ENCODE measurements at places on chromosomes 16 and 17.

DNA sequence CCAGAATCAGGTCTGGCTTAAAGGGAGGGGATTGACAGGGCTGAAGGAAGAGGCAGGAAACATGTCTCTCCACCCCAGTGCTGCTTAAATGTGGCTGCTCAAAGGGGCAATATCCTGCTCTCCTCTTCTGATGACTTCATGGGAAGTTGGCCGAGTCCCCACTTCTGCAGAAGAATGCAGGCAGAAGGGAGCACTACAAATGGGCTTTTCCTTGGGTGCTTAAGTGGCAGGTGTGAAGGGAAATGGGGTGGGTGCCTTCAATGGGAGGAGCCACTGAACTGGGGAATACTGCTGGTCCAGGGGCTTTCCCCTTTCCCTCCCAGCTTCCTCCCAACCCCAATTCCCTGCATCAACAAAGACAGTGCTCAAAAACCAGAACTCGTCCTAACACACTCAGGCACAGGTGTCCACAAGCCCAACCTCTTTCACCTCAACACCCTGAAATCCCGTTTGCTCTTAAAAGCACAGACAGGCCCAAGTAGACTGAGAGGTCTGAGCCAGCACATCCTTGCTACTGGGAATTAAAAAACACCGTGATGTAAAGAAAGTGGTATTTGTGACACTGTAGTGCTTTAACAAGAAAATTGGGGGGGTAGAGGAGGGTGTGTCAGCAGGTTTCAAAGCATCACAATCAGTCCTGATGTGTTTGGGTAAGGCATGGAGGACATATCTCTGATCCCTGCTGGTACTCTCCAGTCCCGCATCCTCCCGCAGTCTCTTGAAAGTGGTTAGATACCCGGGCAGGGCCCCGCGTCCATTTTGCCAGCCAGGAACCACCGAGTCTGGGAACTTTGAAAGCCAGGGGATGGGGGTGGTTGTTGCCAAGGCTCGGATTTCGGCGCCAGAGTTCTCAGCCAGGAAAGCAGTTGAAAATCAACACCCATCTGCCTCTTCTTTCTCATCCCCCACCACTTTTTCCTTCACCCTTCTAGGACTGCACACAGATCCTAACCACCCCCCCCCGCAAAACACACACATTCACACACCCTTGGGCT lies 1.6 kb downstream of the CA10 start:
- no peak for DNase-seq

DNA sequence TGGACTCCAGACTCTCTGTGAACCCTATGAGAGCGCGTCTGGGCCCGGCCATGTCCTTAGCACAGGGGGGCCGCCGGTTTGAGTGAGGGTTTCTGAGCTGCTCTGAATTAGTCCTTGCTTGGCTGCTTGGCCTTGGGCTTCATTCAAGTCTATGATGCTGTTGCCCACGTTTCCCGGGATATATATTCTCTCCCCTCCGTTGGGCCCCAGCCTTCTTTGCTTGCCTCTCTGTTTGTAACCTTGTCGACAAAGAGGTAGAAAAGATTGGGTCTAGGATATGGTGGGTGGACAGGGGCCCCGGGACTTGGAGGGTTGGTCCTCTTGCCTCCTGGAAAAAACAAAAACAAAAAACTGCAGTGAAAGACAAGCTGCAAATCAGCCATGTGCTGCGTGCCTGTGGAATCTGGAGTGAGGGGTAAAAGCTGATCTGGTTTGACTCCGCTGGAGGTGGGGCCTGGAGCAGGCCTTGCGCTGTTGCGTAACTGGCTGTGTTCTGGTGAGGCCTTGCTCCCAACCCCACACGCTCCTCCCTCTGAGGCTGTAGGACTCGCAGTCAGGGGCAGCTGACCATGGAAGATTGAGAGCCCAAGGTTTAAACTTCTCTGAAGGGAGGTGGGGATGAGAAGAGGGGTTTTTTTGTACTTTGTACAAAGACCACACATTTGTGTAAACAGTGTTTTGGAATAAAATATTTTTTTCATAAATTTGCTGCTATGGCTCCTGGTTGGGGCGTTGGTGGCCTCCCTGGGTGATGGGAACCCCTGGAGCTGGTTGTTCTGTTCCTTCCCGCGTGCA lies 23.1 kb downstream of the STAT5A start:
- no peak for DNase-seq

GRCh38 chr16:9650284-9650683 lies 531.9 kb downstream of the GRIN2A start:
- no peak for DNase-seq

DNA sequence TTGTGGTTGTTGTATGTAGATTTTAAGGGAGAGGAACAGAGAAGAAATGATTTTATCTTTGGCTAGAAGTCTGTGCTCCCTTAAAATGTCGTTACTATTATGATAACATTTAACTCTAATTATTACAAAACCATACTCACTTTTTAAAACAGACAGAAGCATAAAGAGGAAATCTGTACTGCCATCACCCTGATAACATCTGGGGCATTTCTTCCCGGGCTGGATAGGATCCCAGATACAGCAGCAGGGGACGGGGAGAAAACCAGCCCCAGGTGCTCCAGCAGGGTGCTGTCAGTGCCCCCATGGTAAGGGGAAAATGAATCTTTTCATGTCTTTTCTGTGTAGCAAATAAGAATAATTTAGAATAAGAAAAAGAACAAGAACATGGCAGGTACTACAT lies 139.4 kb upstream of the IRX6 start:
- no peak for DNase-seq

GRCh38 chr17:76050538-76051467 lies 21.5 kb downstream of the SRP68 start:
- DNase-seq = no peak

- no peak for DNase-seq
Measured at GRCh38 chr17:73500414-73500999, 143.7 kb downstream of the SDK2 start.

DNA sequence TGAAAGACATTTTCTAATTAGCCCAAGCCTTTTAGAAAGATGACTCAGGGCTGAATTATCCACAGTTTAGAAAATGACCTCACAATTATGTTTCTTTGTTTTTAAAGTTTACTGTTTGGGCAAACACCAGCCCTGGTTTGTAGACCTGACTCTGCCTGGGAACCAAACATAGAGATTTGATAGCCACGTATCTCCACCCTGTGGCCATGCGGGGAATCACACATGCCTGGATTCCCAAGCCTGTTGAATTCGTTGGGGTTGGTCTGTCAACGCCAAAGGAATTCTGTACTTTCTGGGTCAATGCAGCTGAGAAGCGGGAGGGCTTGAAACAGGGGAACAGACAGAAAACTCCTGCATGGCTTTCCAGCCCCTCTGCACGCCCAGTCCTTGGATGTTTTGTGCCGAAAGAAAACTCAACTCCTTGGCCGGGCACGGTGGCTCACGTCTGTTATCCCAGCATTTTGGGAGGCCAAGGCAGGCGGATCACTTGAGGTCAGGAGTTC lies 26.9 kb downstream of the CD300A start:
- no peak for DNase-seq

- DNase-seq = peak; percentile 35
Measured at GRCh38 chr17:7579001-7579833, at the start of gene CD68. TSS of gene CD68 (plus strand) at chr17:7579638. CDS start at chr17:7579678, 40 bp downstream.

DNA sequence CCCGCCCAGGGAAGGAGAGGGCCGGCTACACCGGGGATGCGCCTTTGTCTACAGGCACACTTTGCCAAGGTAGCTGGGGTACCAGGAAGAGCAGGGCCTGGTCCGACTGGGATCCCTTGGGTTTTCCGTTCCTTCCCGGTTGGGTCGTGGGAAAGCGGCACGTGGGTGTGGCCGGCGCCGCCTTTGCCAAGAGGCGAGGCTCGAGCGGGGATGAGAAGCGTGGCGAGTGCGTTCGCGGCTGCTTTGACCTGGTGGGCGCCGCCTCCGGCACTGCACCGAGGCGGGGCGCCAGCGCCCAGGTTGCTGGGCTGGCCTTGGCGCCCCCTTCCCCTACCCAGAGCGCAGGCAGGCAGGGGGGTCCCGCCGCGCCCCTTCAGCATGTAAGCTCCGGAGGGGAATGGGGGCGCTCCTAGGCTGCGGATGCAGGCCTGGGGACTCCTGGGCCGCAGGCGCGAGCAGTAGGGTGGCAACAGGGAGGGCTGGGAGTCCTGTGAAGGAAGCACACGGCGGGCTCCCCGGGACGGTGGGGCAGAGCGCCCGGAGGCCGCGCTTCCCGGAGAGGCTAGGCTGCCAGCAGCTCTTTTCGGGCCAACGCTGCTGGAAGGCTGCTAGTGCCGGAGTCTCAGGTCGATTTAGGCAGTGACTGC lies 2.0 kb downstream of the HAS3 start:
- no peak for DNase-seq

DNA sequence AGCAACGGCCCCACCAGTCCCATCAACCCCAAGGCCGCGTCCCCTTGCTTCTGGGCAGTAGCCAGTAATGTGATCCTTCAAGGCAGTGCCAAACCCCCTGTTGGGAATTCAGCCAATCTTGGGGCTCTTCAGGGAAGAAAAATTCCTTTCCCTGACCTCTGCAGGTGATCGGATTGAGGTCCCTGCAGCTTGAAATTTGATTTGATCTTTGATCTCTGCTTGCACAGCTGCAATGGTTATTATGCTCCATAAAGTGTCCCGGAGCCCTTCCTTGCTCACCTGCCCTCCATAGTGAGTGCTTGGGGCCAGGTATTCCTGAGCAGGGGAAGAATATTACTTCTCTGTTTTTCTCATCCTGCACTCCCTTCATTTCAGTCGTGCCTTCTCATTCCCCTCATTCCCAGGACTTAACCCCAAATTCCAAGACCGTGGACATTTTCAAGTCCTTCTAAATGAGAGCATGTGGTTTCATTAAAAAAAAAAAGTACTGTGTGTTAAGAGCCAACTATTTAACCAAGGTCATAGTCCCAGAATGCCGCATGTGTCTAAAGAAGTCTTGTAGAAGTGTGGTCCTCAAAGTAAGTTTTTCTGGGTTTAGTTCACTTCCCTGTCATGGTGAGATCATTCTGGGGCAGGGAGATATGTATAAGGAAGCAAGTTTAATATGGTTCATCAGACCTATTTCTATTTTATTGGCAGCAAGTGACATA lies 56.3 kb downstream of the SOX9 start:
- DNase-seq = no peak

GRCh38 chr17:74527081-74527480 lies 4.2 kb downstream of the CD300LB start:
- no peak for DNase-seq

DNA sequence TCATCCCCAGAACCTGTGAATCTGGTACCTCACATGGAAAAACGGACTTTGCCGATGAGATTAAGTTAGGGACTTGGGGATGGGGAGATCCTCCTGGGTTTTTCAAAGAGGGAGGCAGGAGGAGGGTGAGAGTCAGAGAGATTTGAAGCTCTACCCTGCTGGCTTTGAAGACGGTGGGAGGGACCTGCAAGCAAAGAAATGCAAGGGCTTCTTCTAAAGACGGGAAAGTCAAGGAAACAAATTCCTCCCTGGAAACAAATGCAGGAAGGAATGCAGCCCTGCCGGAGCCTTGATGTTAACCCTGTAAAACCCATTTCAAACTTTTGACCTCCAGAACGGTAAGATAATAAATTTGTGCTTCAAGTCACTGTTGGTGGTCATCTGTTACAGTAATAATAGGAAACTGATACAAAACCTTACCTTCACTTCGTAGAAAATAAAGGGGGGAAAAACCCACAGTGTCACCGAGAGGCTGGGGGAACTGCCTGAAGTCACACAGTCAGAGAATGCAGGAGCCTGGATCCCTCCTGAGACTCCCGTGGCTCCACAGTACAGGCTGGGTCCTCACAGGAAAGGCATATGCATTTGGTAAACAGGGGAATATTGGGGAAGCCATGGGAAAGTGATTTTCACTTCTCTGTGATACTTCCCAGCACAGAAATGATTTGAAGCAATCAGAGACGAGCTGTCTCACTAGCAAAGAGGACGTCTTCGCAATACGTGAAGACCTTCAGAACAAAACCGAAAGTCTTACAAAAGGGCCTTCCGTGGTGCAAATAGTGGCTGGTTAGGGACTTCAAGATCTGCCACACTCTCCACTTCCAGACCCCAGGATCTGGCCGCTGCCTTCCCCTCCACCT lies 58.9 kb upstream of the CLEC3A start:
- DNase-seq = no peak

DNA sequence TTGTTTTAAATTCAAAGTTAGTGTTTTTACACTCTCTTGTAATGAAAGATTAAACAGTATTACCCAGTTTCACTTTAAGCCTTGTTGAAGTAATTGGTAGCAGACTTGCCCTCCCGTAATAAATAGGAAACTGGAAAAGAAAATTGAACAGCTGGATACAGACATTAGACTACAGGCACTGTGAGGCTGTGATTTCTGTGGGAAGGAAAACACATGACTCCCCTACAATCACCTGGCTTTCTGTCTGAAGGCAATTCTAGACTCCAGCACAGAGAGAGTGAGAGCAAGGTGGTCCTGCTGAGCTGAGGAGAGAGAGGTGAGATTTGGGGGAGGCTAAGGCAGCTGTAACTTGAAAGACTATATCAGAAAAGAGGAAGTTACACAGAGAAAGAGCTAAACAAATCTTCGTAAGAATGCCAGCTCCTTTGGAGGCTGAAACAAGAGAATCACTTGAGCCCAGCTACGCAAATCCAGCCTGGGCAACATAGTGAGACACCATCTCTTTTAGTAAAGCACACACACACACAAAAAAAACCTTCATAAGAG lies 57.8 kb upstream of the CDYL2 start:
- DNase-seq = no peak

- no peak for DNase-seq
Measured at GRCh38 chr17:17836818-17837379, at the start of gene SREBF1. TSS of gene SREBF1 (minus strand) at chr17:17836986. CDS start at chr17:17836817, 169 bp downstream.

All from activated CD4-positive, CD25-positive, alpha-beta regulatory T cell (primary cell).